ENCODE measurements at places on chromosomes 6 and 20. TPM values are rescaled to one million over a fixed set of nuclear protein-coding genes. Genes with fewer than 3 reads are reported as not detected.

GRCh38 chr6:135438907-135439535 is 58.5 kb downstream of the AHI1 start:
- no peak for DNase-seq

DNA sequence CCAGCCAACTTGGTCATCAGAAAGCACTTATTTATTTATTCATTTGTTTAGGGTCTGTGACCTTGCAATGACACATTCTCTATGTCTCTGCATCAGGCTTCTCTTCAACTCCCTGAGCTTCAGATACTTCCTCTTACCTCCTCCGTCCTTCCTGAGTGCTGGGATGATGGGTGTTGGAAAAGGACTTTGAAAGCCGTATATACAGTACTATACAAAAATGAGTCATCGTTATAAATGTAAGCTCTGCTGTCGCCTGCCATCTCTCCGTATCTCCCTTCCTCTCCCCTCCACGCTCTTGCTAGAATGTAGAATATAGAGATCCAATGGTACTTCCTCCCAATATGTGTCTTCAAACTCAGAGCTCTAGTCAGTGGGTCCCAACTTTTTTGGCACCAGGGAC is 91.9 kb upstream of the SALL4 start:
- DNase-seq: no peak

GRCh38 chr6:26249957-26250697 is 114.9 kb upstream of the BTN3A2 start:
- DNase-seq: peak; percentile 77

- DNase-seq: no peak
Observed at GRCh38 chr6:112024464-112024863, 29.4 kb upstream of the CCN6 start.

DNA sequence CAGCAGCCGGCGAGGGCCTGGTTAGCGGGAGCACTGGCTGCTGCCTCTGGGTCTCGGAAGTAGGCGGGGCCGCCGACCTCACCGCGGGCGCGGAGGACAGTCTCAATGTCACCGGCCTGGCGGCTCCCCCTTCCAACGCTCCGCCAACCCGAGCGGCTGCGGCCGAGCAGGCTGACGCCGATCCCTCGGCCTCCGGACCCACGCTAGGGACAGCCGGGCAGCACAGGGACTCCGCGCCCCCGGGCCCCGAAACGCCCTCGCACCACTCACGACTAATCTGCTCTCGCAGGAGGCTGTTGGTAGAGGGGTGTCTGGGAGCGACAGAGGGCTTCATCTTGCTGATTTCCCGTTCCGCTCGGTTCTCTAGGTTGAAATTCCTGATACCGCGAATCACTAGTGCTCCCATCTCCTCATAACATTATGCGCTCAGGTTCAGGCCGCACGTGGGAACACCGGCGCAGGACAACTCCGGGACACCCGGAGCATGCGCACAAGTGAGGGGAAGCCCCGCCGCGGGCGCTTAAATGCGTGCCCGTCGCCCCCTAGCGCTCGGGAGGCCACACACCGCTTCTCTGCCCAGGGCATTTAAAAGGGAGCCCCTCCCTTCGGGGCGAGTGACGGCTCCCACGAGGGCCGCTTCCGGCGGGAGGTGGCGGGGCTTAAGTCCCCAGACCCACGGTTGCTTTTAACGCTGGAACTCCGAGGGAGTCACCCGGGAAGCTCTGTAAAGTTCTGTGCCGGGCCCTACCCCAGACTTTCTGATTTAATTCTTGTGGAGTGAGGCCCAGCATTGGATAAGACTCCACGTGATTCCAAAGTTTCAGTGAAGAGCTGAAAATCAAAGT is at the start of gene NDUFAF4:
TSS of gene NDUFAF4 (minus strand) at position 496 of the 845 bp plus-strand sequence. CDS start at position 406, 90 bp downstream.
- DNase-seq: peak; percentile 98

- DNase-seq: no peak
Observed at GRCh38 chr20:54291339-54292010, 83.6 kb downstream of the PFDN4 start.

- DNase-seq: no peak
Observed at GRCh38 chr20:36741072-36741471, 4.8 kb downstream of the NDRG3 start.

GRCh38 chr6:15086348-15087158 is 159.3 kb upstream of the JARID2 start:
- DNase-seq: no peak

DNA sequence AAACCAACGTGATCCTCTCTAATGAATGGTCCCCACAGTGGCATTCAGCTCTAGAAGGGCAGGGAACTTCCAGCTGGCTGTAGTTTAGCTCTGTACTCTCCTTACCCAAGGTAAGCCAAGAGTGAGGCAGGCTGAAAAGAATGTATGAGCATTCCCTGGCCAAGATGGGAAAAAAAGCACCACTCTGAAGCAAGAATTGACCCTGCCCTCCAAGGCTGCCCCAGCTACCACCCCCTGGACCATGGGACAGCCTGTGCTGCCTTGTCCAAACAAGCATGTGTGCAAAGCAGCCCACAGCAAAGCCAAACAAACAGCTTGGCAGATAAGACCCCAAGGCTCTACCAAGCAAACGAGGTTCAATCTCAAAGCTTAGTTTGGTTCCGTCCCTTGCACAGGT is 73.9 kb downstream of the GFOD1 start:
- peak; percentile 75 for DNase-seq

DNA sequence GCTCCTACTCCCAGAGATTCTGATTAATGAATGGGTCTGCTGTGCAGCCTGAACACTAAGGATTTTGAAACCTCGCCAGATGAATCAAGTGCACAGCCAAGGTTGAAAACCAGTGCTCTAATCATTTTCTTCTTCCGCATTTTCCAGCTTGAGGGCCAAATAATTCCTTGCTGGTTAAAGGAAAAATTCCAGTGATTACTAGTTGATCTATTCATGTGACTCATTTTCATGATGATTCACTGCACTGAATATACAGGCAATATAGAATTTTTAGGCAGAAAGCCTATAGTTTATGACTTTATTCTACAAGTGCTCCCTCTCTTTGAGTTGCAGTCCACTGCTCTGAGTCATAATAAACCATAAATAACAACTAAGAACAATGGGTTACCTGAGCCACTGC is 80.6 kb upstream of the PROKR2 start:
- no peak for DNase-seq

DNA sequence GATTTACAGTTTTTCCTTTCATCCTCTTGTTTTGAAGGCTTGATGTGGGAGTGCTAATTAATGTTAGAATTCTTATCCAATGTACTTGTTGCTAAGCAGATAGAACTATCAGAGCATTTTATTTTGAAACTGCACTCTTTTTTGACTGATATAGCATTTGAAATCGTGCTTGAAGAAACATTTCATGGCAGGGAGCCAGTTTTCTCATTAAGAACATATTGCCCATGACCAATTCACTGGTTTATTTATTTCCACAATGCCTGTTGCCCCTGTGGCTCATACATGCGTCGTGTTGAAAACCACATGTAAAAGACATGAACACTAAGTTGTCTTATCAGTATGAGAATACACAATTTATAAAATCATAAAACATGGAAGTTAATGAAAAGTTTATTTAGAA is 479.7 kb upstream of the FLRT3 start:
- DNase-seq: no peak

GRCh38 chr6:44453146-44453545 is 65.6 kb downstream of the CDC5L start:
- no peak for DNase-seq

GRCh38 chr6:82861121-82861520 is 204.5 kb downstream of the UBE3D start:
- DNase-seq: peak; percentile 31

DNA sequence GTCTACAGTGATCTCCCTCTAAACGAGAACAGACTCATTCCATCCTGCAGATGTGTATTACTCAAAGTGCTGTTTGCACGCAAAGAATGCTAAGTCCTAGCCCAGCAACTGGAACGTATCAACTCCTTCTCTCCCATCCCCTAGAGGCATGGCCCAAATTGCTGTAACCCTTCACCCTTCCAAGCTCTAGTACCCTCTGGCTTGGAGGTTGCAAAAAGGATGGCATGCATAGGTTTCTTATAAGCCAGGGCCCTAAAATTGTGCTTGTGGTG is 71.5 kb upstream of the TGM3 start:
- DNase-seq: no peak

DNA sequence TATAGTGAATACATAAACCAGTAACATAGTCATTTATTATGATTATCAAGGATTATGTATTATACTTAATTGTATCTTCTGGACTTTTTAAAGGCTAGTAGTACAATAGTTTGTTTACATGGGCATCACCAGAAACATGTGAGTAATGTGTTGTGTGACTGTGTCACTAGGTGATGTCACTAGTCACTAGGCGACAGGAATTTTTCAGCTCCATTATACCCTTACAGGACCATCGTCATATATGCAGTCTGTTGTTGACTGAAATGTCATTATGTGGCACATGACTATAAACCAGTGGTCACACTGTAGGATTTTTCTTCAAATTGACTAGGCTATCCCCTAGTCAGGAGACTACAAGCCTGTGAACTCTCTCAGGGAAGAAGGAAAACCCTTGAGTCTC is 86.5 kb upstream of the CENPW start:
- DNase-seq: no peak

DNA sequence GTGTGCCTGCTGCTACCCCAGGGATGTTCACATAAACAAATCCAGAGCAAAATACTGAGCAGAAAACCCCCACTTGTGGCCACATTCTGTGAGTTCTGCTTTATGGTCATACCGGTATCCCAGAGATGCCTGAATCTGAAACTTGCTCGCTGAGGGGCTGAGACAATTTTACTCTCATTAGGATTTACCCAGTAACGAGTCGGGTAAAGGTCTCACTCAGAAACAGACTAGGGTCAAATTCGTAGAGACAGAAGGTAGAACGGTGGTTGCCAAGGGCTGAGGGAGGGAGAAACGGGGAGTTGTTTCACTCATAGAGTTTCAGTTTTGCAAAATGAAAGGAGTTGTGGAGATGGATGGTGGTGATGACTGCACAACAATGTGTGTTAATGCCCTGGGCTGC is 45.4 kb upstream of the NKX2-2 start:
- no peak for DNase-seq

GRCh38 chr6:5763407-5763806 is 243.3 kb downstream of the NRN1 start:
- no peak for DNase-seq

- no peak for DNase-seq
Observed at GRCh38 chr20:56955680-56956079, 310.8 kb downstream of the BMP7 start.

DNA sequence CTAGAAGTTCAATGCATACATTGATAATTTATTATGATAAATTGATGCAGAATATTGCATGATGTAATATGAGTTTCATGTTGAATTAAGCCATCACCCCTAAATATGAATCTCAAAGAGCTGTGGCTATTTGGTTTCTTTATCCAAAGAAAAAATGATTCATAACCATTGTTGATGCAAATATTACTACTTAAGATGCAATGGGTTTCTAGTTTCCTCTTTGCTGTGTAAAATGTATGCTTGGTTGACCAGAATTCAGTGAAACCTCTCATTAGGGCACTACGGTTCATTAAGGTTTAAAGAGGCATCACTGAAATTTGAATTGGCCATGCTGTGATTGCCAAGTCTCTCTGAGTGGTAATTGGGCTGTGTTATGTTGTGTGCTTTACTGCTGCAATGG is 492.5 kb upstream of the FLRT3 start:
- no peak for DNase-seq

DNA sequence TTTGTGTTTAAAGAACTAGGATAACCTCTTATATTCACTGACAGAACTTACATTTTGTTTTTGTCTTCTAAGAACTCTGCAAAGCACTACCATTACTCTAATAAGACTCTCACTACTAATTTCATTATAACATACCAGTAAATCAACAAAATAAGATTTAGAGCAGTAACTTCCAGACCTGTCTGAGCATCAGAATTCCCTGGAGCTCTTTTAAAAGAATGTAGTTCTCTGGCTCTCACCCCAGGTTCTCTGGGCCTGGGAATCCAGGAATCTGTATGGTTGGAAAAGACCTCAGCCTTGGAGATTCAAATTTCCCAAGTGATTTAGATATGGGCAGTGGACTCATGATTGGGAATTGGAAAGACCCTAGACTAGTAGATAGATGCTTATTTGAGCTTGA is 89.4 kb downstream of the JAG1 start:
- no peak for DNase-seq

DNA sequence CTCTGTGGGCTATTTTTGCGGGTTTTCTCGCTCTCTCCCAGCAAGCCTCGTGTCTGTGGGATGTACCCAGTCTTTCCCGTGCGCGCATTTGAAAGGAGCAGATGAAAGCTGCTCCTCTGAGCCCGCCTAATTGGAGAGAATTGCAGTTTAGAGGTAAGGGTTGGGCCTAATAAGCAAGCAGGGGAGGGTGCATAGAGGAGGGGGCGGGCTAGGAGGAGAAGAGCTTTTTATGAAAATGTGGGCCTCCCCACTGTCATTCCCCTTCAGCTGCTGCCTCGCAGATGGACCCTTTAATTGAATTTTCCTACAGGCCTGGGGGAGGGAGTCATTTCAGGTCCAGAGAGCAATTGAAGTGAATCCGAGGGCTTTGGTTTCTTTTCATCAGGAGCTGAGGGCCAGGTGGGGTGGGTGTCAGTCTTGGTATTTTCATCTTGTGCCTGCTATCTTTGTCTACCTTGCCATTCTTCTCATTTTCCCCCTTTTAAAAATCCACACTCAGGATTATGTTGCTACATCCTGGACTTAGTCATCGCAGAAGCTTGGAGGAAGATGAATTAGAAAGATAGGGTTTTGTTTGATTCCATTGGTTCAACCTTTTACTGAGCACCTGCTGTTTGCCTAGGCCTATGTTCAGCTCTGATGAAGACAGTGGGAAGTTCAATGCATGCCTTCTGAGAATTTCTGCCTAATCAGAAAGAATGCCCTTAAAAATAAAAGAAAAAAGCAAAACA is 423.4 kb downstream of the CD83 start:
- no peak for DNase-seq

DNA sequence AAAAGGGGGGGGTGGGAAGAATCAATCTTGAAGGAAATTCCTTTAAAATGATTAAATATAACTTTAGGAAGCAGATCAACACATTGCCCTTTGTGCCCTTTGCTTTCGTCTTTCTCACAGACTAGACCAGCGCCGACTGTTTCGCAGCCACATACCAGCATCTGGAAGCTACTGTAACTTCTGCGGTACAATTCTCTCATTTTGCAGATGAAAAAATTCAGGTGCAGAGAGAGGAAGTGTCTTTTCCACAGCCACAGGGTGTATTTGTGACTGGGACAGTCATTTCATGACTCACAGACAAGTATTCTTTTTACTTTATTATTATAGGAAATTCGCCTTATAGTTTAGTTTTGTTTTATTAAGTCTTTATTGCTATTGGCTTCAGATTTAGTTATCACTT is 84.2 kb downstream of the UST start:
- DNase-seq: no peak

- DNase-seq: no peak
Observed at GRCh38 chr6:96621983-96622382, 59.1 kb downstream of the FHL5 start.

- DNase-seq: no peak
Observed at GRCh38 chr20:2005831-2006426, 12.1 kb upstream of the PDYN start.

The TRIM10 gene
- total RNA-seq: not detected

The SNAP91 gene
- total RNA-seq: 0.72 TPM

The SEC23B gene
- total RNA-seq: 30.8 TPM

The TPX2 gene
- total RNA-seq: 16.2 TPM

The CSNK2A1 gene
- 82.9 TPM for total RNA-seq

The C6orf52 gene
- not detected for total RNA-seq

The RCAN2 gene
- total RNA-seq: 15.6 TPM

The PDE7B gene
- 25.3 TPM for total RNA-seq

The ME1 gene
- 31.8 TPM for total RNA-seq

The KCNQ5 gene
- total RNA-seq: 8.5 TPM

The IP6K3 gene
- total RNA-seq: under 0.01 TPM

The CST9 gene
- not detected for total RNA-seq

The TGM3 gene
- total RNA-seq: not detected

The SEL1L2 gene
- total RNA-seq: not detected

The ZNF337 gene
- total RNA-seq: 9.7 TPM

The BPI gene
- not detected for total RNA-seq

The KPNA5 gene
- 10.6 TPM for total RNA-seq

Measured in osteoblast (primary cell).